ENCODE measurements at places on chromosomes 7 and 10.

GRCh38 chr10:70433581-70434280 is 7.8 kb downstream of the NODAL start:
- no peak for DNase-seq

GRCh38 chr7:116354171-116354545 is 143.8 kb downstream of the TES start:
- DNase-seq = peak; percentile 98

- no peak for DNase-seq
These were observed 64.4 kb upstream of the PDGFA start for GRCh38 chr7:584122-584465.

DNA sequence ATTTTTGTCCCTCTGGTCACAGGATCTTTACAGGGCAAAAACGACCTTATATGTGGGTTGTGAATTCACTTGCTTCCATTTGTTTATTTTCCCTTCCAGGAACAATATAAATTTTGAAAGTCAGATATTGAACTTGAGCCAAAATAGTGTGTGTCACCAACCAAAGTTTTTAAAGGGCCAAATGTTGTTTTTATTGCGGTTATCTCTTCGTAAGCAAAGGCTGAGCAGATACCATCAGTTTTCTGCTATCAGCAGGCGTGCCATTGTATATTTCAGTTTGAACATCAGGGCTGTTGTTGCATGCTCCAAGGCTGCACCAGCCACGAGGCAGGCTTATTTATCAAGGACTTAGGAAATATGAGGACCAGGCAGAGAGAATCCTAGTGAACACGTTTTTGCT is 160.3 kb downstream of the PAXIP1 start:
- no peak for DNase-seq

DNA sequence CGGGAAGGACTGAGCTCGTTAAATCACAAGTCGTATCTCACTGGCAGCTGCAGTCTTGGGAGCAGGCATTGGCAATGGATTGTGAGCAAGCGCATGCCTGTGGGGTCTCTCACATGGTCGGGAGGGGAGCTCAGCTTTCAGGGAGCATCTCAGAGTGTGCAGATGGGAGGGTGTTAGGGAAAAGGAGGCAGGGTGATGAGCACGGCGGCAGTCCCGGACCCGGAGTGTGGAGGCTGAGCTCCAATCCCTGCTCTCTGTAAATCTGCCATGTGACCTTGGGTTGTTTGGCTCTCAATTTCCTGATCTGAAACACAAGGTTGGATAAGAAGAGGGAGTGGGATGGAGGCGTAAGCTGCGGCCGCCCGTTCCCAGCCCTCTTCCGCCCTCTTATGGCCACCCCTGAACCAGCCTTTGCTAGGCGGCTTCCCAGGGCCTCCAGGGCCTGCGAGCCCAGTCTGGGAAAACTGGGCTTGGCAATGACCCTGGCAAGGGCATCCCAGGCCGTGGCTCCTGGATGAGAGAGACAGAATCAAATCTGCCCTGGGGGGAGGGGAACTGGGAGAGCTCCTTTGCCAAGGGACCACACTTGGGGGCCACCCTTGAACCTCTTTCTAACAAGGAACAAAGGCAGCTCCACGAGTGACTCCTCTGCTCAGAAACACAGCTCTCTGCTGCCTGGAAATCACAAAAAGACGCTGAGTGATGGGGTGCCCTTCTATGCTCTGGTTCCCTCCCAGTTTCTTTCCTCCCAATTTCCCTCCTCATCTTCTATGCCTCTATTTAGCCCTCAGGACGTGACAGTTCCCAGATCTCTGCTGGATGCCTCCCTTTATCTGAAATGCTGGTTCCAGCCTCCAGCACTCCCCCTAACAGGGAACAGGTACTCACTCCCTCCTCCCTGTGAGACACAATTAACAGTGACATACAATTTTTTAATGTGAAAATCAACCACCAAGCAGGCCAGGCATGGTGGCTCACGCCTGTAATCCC is 41.7 kb upstream of the LOXL4 start:
- DNase-seq = peak; percentile 83

- DNase-seq = no peak
These were observed 40.0 kb downstream of the MKI67 start for GRCh38 chr10:128086003-128086863.

GRCh38 chr7:102849538-102849937 is 63.3 kb upstream of the LRRC17 start:
- no peak for DNase-seq

DNA sequence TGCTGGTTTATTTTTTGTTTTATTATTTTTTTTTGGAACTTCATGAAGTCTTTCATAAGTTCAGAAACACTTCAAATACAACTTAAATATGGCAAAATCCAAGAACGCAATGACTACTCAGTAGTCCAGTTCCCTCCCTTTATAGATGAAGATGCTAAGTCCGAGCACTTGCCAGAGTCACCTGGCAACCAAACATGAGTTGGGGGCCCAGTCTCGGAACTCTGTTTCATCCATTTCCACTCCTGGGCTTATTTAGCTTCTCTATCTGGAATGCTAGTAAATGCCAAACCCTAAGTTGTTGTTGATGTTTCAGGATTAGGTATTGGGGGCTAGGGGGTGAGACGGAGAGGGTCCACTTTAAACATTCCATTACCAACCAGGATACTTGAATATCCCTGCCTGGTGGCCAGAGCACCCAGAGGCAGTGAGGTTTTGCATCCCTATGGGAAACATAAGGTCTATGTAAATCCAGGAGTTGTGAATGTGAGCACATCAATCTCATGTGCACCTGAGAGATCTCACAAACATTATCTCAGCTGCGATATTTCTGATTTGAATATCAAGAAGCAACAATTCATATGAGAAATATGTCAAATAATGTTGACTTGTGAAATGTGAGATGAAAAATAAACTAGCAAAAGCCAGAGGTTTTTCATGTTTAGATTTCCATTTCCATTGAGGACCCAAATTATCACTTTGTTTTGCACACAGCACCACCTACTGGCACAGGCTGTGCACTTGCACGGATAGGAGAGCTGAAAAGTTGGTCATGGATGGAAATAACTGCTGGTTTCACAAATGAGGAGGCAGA is 129.3 kb downstream of the PKD1L1 start:
- peak; percentile 87 for DNase-seq

DNA sequence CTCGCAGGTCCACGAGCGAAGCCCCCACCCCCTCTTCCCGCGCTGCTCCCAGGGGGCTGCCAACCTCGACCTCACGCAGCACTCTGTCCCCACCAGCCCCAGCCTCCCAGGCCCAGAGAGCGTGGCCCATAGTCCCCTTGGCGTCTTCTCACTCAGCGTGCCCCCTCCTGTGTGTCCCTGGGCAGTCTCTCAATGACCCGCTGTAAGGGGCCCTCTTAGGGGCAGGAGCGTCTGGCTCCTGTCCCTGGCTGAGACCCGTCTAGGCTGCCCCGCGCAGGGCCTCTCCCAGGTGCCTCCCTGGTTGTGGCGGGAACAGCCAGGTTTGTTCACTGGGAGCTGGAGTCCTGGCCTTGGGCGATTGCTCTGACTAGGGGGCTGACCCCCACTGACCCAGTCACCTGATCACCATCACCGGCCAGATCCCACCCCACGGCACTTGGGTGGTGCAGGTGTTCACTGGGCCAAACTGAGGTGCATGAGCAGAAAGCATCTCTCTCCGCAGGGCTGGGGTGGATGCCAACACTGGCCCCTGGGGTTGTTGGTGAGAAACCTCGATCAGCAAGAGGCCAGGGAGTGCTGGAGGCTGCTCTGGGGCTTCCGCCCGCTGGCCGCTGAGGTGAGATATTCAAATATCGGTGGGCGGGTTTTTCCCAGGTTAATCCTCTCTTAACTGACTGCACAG is 12.6 kb upstream of the WDFY4 start:
- no peak for DNase-seq
